ENCODE measurements at places on chromosomes 6 and 20. TPM values are rescaled to one million over a fixed set of nuclear protein-coding genes. Genes with fewer than 3 reads are reported as not detected.

DNA sequence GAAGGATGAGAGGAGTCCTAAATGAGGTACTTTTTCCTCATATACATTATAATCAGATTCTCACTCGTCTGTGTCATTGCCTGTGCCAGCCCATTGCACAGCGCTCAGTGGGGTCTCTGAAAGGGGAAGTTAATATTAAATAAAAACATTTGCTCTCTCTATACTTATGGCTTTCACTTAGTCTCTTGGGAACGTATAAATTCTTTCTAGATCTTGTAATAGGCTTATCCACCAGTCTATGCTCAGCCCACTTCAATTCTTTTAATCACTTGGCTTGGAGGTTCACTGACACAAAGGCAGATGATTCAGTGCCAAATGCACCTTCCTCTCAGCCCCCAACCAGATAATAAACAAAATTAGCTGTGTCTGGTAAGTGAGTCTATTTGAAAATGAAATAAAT, 164.3 kb upstream of the OGFRL1 start:
- DNase-seq = no peak

GRCh38 chr6:159555082-159555875, 137.8 kb downstream of the SOD2 start:
- no peak for DNase-seq

DNA sequence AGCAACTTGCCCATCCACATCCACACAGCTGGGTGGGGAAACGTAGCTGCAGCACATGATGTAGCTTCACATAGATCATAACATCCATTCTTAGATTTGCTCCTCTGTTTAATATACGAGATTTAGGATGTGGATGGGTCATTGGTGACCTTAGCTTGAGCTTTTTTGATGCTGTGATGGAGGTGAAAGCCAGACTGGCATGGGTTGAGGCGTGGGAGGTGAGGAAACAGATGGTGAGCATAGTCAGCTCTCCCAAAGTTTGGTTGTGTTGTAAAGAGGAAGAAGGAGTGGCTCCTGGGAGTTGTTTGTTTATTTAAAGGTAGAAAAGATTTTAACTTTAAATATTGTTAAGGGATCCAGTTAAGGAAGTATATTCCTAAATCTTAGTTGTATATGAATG, 5.3 kb downstream of the ARFGEF2 start:
- DNase-seq = no peak

- DNase-seq = no peak
These were observed 2.5 kb upstream of the HSPA12B start for GRCh38 chr20:3729811-3730540.

DNA sequence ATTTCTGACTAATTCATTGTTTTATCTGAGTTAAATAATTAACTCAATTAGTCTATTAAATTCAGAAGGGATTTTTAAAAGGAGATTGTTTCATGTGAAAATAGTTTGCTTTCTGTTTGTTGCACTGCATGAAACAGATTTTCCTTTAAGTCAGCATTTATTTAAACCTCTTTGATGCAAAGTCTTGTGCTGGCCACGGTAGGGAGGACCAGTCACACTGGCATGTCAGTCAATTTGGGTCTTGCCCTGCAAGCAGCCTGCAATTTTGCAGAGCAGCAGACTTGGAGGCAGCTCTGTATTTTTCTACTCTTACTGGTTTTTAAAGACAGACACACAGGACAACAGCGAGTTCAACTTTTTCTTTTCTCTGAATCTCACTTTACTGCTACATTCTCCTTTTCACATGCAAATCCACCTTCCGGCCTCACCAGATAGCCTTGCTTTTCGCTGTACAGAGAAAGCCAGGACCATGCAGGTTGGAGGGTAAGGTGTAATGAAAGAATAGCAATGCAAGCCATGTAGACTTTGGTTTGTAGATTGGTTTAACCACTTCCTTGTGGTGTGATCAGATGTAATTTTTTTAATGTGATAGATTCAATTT, 689.9 kb upstream of the AGPAT4 start:
- DNase-seq = no peak

- DNase-seq = no peak
These were observed 1.8 kb downstream of the ECHDC1 start for GRCh38 chr6:127341471-127342202.

- no peak for DNase-seq
These were observed 458.7 kb downstream of the RNF144B start for GRCh38 chr6:18845896-18846295.

DNA sequence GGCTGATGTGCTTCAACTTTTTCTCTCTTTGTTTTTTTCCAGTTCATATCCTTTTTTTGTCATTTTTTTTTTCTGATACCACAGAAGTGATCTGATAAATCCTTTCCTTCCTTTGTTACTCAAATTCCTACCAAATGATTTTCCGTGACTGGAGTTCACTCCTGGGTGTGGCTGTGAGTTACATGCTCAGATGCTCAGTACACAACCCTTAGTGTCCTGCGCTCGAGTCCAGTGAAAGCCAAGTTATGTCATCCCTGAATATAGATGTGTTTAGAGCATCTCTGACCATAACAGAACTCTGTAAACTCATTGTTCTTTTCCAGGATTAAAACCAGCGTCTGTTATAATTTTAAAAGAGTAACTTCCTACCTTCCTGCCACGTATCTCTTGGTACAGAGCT, 147.2 kb upstream of the AKAP12 start:
- DNase-seq = no peak

GRCh38 chr6:88376768-88377387, 210.7 kb upstream of the CNR1 start:
- DNase-seq = no peak

- DNase-seq = no peak
These were observed 4.9 kb upstream of the DEK start for GRCh38 chr6:18269253-18269652.

DNA sequence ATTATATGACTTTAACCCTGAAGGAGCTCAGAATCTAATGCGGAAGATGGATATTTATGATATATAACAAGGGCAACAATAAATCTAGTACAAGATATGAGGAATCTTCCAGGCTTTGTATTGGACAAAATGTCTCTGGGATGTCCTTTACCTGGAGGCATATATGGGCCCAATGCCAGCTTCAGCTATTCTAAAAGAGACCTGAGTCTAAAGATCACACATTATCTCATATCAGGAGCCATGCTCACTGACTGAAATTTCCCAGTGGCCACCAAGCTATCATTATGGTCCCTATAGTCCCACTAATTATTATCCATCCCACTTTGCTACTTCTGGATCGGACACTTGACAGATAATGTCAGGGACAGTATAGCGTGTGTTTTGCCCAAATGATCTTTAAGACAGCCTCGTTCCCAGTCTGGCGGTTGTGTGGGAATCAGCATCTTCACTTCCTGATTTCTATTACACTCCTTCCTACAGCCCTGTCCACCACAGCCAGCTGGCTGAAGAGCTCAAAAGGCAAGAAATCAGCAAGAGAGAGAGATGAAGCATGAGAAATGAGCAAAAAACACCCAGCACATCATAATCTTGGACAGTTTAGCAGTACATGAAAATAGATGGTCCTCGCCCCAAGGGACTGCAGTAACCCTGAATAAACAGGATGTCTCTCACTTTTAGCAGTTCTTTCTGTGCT, 34.9 kb downstream of the KLHL31 start:
- DNase-seq = no peak

DNA sequence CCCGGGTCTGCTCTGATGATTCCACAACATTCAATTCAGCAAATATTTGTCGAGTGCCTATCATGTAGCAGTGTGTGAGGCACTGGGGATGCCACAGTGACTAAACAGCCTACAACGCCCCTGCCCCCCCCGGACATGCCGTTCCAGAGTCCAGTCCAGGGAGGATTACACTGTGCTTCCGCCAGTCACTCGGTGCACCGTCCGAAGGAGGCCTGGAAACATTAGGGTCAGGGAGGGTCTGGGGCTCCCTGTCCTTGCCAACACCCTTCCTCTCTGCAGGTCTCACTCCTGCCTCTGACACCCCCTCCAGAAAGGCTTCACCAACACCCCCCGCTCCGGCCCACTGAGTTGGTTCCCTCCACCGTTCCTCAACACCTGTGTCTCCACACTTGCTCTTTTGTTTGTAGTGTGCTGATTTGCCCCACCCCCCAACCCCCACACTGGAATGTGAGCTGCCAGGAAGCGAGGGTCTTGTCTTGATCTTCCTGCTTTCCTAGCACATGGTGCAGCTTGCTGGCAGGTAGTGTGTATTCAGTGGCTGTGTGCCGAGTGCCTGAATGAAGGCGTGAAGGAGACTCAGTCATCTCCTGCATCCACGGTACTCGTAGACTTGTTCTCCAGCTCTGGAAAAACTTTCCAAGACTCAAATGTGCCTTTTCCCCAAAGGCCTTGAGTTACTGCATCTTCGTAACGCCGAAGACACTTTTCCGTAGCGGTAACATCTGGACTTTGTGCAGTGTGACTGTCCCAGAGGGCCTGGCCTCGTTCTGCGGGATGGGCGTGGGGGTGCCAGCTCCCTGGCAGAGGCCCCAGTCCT, 150.4 kb downstream of the ZDHHC14 start:
- DNase-seq = no peak

DNA sequence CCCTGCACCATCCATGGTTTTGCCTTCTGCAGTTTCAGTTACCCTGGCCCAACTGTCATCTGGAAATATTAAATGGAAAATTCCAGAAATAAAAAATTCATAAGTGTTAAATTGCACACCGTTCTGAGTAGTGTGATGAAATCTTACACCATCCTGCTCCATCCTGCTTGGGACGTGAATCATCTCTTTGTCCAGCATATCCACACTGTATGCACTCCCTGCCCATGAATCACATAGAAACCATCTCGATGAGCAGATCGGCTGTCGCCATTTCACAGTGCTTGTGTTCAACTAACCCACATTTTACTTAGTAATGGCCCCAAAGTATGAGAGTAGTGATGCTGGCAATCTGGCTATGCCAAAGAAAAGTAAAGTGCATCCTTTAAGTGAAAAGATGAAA, 105.9 kb upstream of the ID4 start:
- DNase-seq = no peak

- DNase-seq = no peak
These were observed 263.0 kb downstream of the ZNF217 start for GRCh38 chr20:53330601-53331140.

DNA sequence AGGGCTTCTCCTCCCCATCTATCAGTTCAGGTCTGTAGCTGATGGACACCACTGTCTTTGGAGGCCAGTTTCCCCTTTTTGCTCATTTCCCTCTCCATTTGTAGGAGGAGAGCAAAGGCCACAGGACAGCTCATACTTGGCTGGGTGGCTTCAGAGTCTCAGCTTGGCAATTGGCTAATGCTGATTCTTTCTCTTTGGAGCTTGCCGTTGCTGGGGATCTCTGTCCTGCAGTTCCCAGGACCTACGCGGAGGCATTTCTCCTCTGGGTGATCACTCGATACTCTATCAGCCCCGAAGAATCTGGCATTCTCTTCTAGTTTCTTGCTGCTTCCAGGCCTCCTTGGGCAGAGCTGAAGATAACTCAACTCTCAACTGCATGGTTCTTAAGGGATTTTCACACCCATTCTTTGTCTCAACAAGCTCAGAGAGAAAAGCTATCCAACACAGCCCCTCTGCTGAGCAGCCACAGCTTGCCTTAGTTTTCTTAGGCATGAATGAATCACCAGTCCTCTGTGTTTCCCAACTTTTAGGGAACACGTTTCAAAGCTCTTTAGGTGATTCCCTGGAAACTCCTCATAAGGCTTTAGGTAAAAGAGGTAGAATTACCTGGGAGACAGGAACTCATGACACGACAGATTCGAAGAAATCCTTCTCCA, 19.2 kb upstream of the SSR1 start:
- DNase-seq = no peak

- no peak for DNase-seq
These were observed 12.9 kb upstream of the GFOD1 start for GRCh38 chr6:13500264-13500663.

DNA sequence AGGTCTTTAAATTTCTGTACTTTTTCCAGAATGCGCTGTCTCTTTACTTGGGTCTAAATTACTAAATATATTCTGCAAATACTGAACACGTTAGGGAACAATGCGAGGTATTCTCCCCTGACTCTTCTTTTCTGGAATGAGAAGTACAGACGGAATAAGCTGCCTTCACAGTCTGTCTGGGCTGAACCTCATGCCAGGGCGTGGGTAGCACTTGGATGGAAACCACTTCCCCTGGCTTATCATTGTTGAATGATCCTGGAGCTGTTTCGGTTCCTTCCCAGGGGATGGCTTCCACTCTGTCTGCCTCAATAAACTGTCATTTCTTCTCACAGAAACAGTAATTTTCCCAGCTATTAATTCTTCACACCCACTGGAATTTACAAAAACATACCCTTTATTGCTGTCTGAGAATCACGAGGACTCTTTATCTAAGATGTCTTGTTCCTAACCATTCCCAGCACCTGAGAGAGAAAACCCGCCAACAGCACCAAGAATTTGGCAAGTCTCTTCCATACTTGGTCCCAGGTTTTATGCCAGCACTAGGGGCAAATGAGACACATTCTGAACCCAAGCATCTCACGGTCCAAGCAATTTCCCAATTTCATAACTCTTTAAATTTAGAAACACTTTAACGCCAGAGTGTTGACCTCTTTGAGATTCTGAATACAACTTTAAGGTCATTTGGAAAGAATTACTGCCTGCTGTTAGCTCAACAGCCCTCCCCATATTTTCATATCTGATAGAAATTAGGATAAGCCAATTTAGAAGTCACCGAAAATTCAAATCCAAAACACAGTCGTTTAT, 43.2 kb upstream of the ADGRF5 start:
- DNase-seq = no peak

- no peak for DNase-seq
These were observed 96.4 kb downstream of the DACT2 start for GRCh38 chr6:168223150-168223549.

GRCh38 chr6:164133095-164133494, 718.6 kb downstream of the QKI start:
- DNase-seq = no peak

GRCh38 chr6:167097770-167098169, 25.1 kb upstream of the CCR6 start:
- DNase-seq = no peak

DNA sequence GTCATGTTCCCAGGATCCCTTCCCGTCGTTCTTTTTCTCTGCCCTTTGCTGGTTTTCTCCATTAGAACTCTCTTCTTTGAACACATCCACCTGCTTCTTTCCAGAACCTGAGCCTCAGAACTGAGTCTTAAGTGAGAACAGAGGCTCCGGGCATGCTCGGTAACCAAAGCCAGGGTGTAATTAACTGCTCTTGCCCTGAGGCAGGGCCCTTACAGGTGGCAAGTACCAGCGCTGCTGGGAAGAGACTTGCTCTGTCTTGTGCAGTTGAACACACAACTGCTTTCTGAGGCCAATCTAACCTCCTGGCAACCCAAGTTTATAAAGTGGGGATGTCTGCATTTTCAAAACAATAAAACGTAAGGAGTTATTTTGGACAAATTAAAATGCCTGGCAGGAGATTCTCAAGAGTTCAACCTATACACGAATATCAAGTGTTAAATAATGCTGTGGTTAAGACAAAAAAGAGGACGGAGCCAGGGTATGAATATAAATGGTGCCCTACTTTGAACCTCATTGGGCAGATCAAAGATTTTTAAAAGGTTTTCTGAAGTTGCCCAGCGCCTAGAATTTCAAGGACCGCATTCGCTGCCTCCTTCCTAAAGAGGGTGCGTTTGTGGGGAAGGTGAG, 12.4 kb upstream of the DEK start:
- DNase-seq = no peak

GRCh38 chr6:125192610-125192930, 39.0 kb downstream of the TPD52L1 start:
- DNase-seq = no peak

Gene MEP1A
- not detected for total RNA-seq

Gene PHACTR1
- 0.90 TPM for total RNA-seq

Gene TINAG
- total RNA-seq = not detected
